ENCODE measurements at places on chromosomes 13 and 19.

GRCh38 chr19:17205237-17206140 is 9.7 kb upstream of the USE1 start:
- peak; percentile 38 for DNase-seq

DNA sequence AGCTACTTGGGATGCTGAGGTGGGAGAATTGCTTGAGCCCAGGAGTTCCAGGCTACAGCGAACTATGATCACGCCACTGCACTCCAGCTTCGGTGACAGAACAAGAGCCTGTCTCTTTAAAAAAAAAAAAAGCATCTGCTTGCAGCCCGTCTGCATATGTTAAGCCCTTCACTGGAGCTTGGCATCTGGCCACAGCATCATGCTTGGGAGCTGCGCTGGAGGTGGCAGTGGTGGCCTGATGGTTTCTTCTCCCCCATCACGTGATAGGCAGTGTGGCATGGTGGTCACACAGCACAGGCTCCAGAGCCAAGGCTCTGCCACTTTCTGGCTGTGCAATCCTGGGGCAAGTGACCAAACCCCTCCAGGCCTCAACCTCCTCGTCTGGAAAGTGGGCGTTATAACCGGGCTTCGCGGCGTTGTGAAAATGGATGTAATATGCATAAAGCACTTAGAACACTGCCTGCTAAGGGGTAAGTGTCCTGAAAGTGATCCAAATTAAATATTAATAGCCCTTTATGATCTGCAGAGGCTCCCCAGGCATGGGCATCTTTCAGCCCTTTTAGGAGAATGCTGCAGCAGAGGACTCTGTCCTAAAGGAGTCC is 24.4 kb downstream of the MARK4 start:
- DNase-seq, result no peak

GRCh38 chr19:50628146-50628545 is 11.5 kb downstream of the SYT3 start:
- DNase-seq, result no peak

GRCh38 chr13:91660076-91660415 is 261.6 kb downstream of the GPC5 start:
- DNase-seq, result no peak

DNA sequence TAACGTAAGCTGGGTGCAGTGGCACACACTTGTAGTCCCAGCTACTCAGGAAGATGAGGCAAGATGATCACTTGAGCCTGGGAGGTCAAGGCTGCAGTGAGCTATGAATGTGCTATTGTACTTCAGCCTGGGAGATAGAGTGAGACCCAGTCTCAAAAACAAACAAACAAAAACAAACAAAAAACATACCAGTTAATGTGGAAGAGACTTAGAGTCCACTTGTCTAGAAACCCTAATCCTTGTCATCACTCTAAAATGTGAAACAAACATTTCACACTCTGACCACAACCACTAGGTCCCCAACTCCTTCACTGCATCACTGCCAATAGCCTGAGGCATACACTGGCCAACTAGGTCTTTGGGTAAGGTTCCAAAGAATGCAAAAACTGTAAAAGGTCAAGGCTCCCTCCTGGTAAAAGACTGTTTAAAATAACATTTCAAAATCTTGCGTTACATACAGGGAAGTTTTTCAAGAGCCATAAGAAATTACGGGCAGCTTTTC is 28.6 kb upstream of the CYP2B6 start:
- DNase-seq, result no peak

- DNase-seq, result no peak
Measured at GRCh38 chr13:112567161-112567862, 20.6 kb downstream of the TUBGCP3 start.

DNA sequence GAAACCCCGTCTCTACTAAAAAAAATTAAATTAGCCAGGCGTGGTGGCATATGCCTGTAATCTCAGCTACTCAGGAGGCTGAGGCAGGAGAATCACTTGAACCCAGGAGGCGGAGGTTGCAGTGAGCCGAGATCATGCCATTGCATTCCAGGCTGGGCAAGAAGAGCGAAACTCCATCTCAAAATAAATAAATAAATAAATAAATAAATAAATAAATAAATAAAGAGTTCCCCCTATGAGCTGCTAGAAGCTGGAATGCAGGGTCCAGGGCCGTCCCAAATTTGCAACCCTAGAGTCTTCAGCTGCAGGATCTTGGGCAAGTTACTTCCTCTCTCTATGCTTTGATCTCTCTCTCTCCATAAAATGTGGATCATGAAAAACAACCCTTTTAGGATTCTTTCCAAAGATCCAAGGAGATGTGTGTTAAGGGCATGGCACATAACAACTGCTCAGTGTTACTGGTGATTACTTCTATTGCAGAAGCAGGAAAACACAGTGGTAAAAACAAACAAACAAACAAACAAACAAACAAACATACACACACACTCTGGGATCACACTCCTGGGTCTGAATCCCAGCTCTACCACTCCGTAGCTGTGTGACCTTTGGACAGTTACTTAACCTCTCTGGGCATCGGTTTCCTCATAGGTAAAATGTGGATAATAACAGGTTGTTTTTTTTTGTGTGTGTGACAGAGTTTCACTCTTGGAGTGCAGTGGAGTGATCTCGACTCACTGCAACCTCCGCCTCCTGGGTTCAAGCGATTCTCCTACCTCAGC is 78.8 kb downstream of the CACNA1A start:
- no peak for DNase-seq

GRCh38 chr13:77387607-77388200 is 60.8 kb upstream of the MYCBP2 start:
- no peak for DNase-seq

- no peak for DNase-seq
Measured at GRCh38 chr19:2636141-2636896, 66.2 kb downstream of the GNG7 start.

- DNase-seq, result no peak
Measured at GRCh38 chr19:50909240-50910070, 1.7 kb downstream of the KLK4 start.

- no peak for DNase-seq
Measured at GRCh38 chr19:16801600-16802013, 27.6 kb upstream of the SIN3B start.

- no peak for DNase-seq
Measured at GRCh38 chr19:18847549-18848463, 16.0 kb downstream of the UPF1 start.

DNA sequence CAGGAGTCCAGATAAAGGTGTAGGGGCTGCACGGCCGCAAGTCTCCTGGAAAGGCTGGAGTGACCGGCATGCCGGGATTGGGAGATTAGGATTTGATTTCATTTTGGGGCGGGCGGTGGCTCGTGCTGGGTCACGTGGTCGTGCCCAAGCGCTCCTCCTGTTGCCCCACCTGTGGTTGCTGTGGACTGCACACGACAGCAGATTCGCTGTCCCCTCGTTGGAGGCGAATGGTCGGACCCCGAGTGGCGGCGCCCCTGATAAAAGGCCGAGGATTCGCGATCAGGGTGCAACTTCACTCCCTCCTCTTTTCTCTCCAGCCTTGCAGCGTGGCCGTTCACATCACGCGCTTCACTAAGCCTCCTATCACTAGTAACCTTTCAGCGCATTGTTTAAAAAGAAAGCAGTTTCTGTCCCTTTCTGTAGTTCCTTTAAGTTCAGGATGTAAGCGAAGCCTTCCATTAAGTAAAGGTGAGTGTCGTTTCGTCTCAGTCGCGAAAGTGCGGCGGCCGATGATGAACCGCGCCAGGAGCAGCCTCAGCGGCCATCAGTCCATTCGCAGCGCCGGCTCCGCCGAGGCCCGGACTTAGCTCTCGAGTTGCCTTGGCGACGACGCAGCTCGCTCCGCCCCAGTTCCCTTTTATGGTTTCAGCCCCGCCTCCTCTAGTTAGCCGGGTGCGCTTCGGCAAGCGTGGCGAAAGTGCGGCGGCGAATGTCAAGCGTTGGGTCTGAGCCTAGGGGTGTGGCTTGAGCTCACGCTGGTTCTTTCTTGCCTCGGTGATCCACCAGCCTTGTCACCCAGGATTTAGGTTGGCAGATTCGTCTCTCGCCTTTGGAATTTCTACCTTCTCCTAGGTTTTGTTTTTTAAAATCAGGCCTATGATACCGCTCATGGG is 1.7 kb upstream of the PPP1R37 start:
- peak; percentile 94 for DNase-seq

GRCh38 chr13:39916330-39916729 is 260.9 kb downstream of the COG6 start:
- no peak for DNase-seq

DNA sequence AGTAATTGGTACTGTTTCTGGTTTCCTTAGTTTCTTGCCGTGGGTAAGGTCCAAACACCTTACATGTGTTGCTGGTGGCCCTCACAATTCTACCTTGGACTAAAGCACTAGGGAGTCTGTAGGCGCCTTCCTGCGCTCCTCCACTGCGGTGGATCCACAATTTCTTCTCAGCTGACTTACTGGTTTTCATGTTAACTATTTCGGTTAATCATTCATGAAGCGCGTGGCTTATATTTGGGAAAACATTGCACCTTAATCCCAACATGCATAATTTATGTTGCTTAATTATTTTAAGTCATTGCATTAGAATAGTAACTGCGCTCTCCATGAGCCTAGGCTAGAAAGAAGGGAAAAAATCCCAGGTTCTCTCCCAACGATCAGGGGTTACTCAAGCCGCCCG is 37.7 kb downstream of the ARHGEF7 start:
- DNase-seq, result no peak

DNA sequence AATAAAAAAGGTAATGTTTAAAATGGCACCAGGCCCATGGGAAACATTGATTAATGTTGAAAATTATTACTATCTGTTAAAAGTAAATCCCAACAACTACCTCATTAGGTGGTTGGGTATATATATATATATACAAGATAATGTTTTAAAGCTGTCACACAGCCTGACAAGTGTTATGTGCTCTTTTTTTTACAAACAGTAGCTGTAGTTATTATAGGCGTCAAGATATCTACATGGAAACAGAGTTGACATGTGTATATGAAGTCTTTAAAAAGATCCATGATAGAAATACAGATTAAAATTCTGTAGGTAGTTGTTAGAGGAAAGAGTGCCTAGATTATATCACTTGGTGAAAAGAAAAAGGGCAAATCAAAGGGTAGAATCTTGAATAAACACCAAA is 279.9 kb downstream of the SLITRK6 start:
- no peak for DNase-seq

- DNase-seq, result no peak
Measured at GRCh38 chr13:21522847-21523246, 63.7 kb upstream of the ZDHHC20 start.

- DNase-seq, result no peak
Measured at GRCh38 chr19:6556480-6557195, 25.8 kb downstream of the TNFSF9 start.

DNA sequence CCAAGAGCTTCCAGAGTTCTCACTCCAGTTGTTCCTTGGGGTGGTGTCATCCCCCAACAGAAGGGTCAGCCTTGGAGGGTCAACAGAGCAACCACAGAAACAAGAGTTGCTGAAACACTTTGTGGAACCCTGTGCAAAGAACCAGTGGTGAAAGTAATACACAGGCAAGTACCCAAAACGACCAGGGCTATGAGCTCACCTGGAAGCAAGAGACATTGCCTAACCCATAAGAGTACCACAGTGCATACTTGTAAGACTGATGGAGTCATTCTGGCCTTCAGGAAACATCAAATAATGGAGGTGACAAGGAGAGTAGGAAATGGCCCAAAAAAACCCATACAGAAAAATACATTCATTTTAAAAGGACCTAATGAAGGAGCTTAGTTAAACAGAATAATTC is 184.3 kb upstream of the TSC22D1 start:
- DNase-seq, result no peak

GRCh38 chr19:12792051-12792852 is 966 bp downstream of the JUNB start:
- peak; percentile 66 for DNase-seq

DNA sequence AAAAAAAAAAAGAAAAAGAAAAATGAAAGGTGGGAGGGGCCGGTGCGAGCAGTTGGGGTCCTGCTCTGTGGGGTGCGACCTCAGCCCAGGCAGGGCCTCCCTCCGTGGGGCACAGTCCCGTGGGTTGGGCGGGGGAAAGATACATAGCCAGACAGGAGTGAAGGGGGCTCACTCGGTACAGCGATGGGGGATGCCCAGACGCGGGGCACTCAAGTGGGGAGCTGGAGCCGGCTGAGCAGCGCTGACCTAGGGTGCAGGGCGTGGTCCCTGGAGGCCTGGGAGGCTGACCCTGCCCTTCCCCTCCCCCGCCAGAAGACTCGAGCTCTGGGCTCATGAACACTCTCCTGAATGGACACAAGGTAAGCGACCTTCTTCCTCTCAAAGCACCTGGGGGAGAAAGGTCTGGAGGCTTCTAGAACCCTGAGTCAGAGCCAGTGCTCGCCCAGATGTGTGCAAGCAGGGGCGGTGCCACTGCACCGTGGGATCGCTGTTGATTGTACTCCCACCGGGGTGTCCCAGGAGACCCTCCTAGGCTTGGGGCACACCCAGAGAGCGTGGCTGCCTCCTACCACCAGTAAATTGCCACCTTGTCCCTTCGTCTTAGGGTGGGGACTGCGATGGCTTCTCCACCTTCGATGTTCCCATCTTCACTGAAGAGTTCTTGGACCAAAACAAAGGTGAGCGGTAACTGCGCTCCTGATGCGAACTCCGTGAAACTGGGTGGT is 3.4 kb downstream of the HMG20B start:
- no peak for DNase-seq

DNA sequence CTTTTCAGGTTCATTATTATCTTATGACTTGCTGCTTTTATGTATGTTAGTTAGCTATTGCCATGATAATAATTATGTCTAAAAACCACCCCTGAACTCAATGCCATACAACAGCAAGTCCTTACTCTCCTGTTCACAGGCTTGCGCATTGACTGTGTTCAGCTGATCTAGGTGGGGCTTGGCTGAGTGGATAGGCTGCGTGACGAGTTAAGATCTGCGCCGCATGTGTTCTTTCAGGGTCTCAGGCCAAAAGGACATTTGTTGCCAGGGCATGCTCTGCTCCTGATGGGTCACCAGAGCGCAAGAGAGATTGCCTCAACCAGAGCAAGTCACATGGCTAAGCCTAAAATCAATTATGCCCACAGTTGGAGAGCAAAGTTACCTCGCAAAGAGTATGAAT is 859 bp downstream of the ZNF568 start:
- no peak for DNase-seq

GRCh38 chr19:47161876-47162489 is 31.3 kb downstream of the SAE1 start:
- DNase-seq, result no peak

- no peak for DNase-seq
Measured at GRCh38 chr13:24226762-24227161, 66.2 kb downstream of the SPATA13 start.

GRCh38 chr13:32878163-32878562 is 138.1 kb upstream of the KL start:
- no peak for DNase-seq

DNA sequence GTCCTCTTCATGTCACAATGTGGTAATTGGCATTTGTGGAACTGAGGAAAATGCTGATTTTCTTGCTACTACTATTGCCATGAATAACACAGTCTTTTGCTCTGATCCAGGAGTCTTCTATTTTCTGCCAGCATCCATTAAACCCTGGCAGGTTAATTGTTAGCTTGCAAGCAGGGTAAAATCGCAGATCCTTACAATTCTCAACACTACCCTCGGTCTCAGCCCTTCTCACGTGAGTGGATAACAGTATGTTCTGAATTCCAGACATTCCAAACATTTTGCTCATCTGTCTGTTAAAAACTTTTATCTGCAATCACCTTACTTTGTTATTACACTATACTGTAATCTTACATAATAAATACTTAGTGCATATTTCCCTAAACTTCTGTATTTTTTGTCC is 251.3 kb upstream of the ATXN8OS start:
- DNase-seq, result no peak

GRCh38 chr13:27622102-27622820 is 569 bp downstream of the POLR1D start:
- DNase-seq, result peak; percentile 2

- no peak for DNase-seq
Measured at GRCh38 chr13:101053301-101054093, 362.8 kb downstream of the NALCN start.
